ENCODE measurements at places on chromosomes 12 and 14. TPM values are rescaled to one million over a fixed set of nuclear protein-coding genes. Genes with fewer than 3 reads are reported as not detected.

GRCh38 chr14:59321626-59321949 is 133.1 kb downstream of the DAAM1 start:
- no peak for DNase-seq

- DNase-seq, result no peak
Observed at GRCh38 chr12:42790761-42791151, 201.2 kb upstream of the PRICKLE1 start.

Gene RFLNA
- total RNA-seq, result 0.97 TPM

GRCh38 chr12:8553088-8553627 is 12.5 kb upstream of the CLEC4E start:
- DNase-seq, result no peak

DNA sequence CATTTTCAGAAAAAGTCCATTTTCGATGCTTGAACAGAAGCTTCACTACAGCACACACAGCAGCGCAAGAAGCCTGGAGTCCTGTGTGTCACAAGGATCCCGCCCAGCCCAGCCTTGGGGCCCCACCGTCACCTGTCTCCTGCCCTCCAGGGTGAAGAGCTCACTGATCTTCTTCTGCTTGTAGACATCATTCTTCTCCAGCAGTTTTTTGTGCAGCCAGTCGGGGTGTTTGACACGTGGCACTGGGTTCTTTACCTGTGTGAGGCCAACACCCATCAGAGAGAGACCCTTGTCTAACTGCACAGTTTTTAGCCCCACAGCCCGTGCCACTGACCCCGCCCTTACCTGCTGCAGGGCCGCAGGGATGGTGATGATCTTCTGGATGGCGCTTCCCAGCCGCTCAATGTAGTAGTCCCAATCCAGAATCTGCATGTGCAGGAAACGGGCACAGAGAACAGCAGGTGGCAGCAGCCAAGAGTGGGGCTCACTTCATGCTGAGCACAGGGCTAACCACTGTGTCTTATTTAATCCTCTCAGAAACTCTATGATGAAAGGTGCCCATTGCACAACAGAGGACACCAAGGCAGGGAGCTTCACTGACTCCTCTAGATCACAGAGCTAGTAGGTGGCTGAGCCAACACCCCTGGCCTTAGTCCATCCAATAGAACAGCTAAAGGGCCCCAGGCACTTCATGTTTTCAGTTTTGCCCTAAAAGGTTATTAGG is 30.0 kb downstream of the POLE start:
- DNase-seq, result no peak

Gene AKAP5
- total RNA-seq, result 2.4 TPM

DNA sequence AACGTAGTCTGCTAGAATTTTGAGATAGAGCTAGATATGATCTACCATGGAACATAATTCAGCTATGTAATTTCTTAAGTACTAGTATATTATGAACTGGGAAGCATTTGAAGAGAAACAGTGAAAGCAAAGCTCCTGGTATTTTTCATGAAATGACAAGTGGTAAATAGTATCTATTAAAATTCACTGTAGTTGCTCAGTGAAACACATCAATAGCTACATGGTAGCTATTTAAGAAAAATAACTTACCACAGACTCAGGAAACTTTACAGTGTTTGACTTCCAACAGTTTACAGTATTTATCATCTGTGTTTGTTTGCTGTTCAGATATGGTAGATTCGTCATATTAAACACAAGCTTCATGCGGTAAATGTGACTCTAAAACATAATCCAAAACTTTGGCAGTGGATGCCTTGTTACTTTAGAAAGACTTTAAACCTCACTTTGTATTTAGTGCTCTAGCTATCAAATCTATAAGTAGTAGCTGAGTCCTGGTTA is 25.2 kb downstream of the WNK1 start:
- DNase-seq, result no peak

Gene RNU4-1
- total RNA-seq, result 4,532 TPM
